ENCODE measurements at places on chromosomes 16 and 17.

DNA sequence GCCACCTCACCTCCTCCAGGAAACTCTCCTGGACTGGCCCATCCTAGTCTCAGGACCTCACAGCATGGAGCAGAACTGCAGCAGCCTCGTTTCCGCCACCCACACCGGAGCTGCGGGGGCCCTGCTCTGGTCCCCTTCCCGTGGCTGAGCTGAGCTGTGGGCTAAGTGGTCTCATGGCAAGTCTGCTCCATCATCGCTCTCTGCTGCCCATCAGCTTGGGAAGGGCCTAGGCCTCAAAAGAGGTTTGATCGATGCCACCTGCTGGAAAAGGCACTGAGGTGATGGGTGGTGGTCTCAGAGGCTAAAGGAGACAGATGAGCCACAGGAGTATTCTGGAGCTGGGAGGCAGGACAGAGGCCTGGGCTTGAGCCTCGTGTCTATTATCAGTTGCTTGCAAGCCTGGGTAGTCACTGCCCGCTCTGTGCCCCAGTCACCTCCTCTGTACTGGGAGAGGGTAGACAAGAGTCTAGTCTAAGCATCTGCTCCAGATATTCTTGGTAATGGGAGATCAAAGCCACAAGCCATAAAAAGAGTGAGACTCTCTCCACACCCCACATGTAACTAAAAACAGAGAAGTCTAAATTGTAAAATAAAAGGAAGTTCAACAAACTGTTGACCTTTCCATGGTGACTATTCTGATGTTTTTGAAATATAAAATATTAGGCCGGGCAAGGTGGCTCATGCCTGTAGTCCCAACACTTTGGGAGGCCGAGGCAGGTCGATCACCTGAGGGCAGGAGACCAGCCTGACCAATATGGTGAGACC lies 1.6 kb downstream of the ITGAE start:
- DNase-seq, result no peak

DNA sequence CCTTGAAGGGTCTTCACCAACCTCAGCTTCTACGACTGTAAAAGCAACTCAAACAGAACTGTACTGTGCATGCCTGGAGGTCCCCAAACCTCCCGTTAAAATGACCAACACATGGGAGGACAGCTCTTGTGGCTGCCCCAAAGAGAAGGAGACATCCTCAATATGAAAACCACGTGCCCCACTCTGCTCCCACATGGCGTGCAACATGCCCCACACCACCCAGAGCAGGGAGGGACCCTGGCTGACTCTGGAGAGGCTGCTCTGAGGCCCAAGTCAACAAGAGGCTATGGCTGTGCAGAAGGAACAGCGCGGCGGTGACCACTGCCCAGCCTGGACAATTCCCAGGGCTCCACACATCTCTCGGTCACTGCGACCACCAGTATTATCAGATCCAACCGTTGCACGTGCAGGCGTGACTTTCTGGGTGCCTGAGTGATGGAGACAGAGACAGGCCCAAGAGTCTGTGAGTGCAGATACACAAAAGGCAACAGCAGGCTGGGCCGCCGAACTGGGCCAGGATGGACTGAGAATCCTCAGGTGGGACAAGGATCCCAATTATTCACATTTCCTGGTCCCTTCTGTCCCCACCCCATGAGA lies 1.4 kb downstream of the PLD6 start:
- no peak for DNase-seq

GRCh38 chr17:62681939-62682381 lies 54.5 kb downstream of the MRC2 start:
- DNase-seq, result no peak

DNA sequence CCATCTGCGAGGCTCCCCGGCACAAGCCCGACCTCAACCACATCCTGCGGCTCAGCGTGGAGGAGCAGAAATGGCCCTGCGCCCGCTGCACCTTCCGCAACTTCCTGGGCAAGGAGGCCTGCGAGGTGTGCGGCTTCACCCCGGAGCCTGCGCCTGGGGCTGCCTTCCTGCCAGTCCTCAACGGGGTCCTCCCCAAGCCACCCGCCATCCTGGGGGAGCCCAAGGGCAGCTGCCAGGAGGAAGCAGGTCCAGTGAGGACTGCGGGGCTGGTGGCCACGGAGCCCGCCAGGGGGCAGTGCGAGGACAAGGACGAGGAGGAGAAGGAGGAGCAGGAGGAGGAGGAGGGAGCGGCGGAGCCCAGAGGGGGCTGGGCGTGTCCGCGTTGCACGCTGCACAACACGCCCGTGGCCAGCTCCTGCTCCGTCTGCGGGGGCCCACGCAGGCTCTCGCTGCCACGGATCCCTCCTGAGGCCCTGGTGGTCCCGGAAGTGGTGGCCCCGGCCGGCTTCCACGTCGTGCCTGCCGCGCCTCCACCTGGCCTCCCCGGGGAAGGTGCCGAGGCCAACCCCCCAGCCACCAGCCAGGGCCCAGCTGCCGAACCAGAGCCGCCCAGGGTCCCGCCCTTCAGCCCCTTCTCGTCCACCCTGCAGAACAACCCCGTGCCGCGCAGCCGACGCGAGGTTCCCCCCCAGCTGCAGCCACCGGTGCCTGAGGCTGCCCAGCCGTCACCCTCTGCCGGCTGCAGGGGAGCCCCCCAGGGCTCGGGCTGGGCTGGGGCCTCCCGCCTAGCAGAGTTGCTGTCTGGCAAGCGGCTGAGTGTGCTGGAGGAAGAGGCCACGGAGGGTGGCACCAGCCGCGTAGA lies 13.1 kb upstream of the PRR35 start:
- no peak for DNase-seq

DNA sequence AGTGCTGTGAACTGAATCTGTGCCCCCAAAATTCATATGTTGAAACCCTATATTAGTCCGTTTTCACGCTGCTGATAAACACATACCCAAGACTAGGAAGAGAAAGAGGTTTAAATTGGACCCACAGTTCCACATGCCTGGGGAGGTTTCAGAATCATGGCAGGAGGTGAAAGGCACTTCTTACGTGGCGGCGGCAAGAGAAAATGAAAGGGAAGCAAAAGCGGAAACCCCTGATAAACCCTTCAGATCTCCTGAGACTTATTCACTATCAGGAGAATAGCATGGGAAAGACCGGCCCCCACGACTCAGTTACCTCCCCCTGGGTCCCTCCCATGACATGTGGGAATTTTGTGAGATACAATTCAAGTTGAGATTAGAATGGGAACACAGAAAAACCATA lies 3.7 kb upstream of the SPDYE4 start:
- no peak for DNase-seq

DNA sequence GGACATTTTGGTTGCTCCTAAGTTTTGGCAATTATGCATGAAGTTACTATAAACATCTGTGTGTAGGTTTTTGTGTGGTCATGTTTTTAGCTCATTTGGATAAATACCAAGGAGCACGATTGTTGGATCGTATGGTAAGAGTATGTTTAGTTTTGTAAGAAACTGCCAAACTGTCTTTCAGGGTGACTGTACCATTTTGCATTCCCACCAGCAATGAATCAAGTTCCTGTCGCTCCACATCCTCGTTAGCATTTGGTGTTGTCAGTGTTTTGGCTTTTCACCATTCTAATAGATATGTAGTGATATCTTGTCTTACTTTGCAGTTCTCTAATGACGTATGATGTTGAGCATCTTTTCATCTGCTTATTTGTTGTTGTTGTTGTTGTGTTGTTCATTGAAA lies 20.2 kb downstream of the TENT4B start:
- DNase-seq, result no peak

DNA sequence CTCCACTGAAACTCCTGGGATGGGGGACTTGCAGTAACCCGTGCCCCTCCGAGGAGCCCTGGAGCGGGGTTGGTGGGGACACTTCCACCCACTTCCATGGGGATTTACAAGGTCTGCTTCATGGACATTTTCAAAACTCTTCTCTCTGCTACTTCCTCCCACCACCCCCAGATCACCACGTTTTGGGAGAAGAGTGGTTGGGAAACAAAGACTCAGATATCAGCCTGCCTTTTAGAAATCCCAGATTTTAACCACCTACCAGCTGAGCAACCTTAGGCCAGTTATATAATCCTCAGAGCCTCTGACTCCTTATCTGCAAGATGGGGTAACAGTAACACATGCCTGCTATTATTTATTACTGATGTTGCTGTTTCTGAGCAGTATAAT lies 184.8 kb downstream of the CCDC182 start:
- no peak for DNase-seq

DNA sequence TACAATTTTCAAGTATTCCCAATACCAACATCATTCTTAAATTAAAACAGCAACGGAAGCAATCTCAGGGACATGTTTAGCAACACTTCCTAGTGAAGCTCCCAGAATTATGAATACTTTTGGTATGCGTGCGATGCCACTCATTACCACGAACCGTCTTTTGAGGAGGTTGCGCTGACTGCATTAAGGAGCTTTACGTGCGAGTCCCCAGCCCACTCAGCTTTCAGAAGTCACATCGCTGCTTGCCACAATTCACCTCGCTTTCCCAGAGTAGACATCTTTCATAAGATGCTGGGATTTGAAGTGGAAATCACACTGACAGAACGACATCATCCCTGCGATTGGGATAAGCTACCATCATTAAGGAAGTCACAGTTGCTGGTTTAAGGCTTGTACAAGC lies 441.6 kb upstream of the HSBP1 start:
- DNase-seq, result no peak

- DNase-seq, result no peak
These were observed 88.2 kb upstream of the CORO6 start for GRCh38 chr17:29710891-29711418.

- no peak for DNase-seq
These were observed 192 bp downstream of the FASN start for GRCh38 chr17:82097919-82098168.

DNA sequence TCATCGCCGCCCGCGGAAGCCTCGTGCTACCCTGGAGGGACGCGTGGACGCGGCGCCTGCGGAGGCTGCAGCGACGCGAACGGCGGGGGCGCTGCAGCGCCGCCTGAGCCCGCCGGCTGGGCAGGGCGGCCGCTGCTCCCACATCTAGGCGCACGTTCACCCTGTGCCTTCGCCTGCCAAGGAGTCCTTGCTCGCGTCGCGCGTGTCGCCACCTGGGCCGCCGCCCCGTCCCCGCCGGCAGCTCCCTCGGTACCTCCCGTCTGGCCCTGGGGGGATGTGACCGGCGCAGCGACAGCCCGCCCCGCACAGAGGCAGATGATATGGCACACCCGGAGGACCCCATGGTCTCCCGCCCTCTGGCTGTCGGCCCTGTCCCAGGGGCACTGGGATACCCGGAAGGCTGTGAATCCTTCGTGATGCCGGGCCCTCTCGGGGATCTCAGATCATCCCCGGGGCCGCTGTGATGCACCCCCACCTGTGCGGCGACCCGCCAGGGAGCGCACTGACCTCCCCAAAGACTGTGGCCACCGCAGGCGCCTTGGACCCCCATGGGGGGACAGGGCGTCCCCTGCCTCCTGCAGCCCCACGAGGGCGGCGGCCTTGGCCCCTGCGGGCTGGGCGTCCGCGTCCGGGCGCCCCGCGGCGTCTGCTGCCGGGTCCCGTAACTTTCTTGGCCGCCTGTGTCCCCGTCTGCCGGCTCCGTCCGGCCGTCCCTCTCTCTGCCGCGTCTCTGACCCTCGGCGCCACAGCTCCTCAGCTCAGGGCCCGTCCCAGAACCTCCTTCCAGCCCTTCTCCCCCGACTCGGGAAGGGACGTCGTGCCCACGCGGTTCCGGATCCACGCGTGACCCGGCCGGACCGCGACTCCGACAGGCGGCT lies 689 bp upstream of the TBC1D24 start:
- peak; percentile 42 for DNase-seq

DNA sequence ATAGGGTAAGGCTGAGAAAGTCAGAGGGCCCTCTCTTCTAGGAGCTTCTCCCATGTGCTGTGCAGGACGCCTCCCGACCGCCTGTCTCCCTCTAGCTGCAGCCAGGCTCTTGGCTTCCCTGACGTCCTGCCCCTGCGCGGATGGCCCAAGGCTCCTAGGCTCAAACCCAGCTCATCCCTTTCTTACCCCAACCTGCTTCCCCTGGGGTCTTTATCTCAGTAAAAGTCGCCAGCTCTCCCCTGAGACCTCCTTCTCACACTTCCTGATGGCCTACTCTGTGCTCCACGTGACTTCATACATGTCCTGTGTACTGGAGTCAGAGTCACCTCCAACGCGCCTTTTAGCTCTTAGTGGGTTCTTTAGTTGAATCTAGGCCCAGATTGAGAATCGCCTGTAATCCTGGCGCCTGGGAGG lies 1.1 kb upstream of the ZNF747 start:
- DNase-seq, result peak; percentile 55

DNA sequence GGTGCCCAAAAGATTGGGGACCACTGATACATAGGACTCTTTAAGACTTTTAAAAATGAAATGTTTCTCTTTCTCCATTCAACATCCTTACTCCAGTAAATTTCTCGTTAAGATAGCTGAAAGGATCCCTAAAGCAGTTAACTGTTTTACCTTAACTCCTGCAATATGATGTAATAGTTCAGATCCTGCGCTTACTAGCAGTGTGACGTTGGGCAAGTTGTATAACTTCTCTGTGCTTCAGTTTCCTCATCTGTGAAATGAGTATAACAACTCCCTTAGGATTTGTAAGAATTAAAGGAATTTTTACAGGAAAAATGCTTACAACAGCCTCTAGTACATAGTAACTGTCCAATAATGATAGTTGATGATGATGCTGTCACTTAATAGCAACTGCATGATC lies 158.9 kb downstream of the TANC2 start:
- no peak for DNase-seq

GRCh38 chr17:41298458-41299135 lies 4.1 kb downstream of the KRTAP29-1 start:
- DNase-seq, result no peak

GRCh38 chr16:66961065-66961744 lies at the start of gene CES3:
Gene CES3 (plus strand): TSS chr16:66961266. CDS start chr16:66961308, 42 bp downstream.
- no peak for DNase-seq

- DNase-seq, result no peak
These were observed 172.6 kb downstream of the HAPSTR1 start for GRCh38 chr16:9264067-9264466.

DNA sequence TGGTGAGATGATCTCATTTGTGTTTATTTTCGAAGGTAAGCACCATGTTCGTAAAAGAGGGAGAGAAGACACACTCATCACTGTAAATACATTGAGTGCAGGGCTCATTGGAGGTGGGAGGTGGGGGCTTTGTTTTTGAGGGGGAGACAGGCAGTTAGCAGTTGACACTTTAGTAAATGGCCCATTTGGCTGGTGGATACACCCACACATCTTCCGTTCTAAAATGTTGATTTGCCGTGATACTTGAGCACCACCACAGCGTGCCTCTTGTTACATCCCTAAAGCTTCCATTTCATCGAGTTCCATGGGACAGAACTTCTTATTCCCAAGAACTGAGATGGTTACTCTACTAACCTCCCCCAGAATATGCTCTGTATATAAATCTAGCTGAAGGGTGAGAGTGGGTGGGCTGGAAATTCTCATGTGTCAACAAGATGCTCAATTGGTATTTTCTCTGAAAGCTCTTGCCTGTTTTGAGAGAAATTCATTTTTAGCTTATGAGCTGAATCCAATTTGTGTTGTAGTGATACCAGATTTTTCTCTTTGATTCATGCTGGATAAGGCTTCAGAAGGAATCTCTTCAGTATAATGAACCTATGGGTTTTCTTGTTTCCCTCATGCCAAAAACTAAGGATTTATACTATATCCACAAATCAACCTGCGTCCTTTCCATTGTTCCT lies 314.3 kb downstream of the RBFOX1 start:
- no peak for DNase-seq

- DNase-seq, result no peak
These were observed 17.7 kb downstream of the CCL17 start for GRCh38 chr16:57422026-57422944.
